ENCODE measurements at places on chromosomes 12 and 14. TPM values are rescaled to one million over a fixed set of nuclear protein-coding genes. Genes with fewer than 3 reads are reported as not detected.

Gene NKX2-1
- 0.35 TPM for total RNA-seq

Gene OLR1
- not detected for total RNA-seq

Gene KCNC2
- total RNA-seq = 0.85 TPM

Gene RIPK3
- total RNA-seq = 0.75 TPM

Gene IL31
- not detected for total RNA-seq

Gene SYCP3
- total RNA-seq = 0.87 TPM

Gene RIMBP2
- 0.25 TPM for total RNA-seq

Gene FBLN5
- 4.9 TPM for total RNA-seq

Gene MTHFD1
- total RNA-seq = 17.8 TPM

Gene KLRD1
- total RNA-seq = 0.62 TPM

Gene FUT8
- total RNA-seq = 29.5 TPM

Gene PLEKHG7
- total RNA-seq = 0.19 TPM

Gene FSCB
- not detected for total RNA-seq

Gene LRRK2
- total RNA-seq = 0.57 TPM

Gene TROAP
- total RNA-seq = 2.0 TPM

Gene RNASE2
- not detected for total RNA-seq

Gene AJUBA
- 21.0 TPM for total RNA-seq
